ENCODE measurements at places on chromosomes 7 and 10.

GRCh38 chr7:28738412-28738811 lies 219.7 kb downstream of the TRIL start:
- DNase-seq = no peak

- DNase-seq = no peak
Measured at GRCh38 chr10:63503395-63503794, 17.8 kb upstream of the REEP3 start.

GRCh38 chr7:45366475-45366874 lies 207.7 kb upstream of the ADCY1 start:
- no peak for DNase-seq

- no peak for DNase-seq
Measured at GRCh38 chr10:21509341-21510240, 15.9 kb downstream of the SKIDA1 start.

DNA sequence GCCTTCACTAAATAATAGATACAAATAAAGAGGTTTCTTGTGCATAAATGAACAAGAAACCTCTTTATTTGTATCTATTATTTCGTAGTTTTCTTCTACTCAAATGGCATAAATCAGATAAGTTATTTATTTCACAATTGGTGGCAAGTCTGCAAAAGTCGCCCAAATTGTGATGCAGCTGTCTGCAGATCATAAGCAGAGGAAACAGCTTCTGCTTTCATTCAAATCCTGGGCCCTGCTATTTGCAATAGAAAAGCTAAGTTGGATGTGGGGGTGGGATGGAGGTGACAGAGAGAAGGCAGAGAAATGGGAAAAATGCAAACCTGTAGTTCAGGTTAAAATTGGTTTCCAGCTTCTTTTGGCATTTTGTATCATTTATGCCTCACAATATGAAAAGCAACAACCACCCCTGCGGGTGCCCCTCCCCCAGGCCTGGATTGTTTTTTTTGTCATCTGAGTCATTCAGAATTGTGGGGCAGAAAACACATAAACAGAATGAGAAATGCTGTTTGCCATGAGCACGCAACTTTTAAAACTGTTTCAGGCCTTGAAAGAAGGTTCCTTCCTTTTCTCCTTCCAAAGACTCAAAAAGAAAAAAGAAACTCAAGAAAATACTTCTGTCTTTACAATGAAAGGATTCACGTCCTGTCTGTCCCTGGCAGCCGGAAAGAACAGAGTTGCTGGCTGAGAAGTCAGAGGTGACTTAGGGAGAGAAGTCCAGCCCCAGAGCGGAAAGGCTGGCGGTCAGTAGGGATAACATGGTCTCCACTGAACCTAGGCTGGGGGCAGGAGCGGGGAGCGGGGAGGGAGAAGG lies 132.9 kb downstream of the BAMBI start:
- DNase-seq = no peak

All from stimulated activated CD4-positive, alpha-beta T cell treated with anti-CD3 and anti-CD28 coated beads, Interleukin-4, amount 100 ng/mL, for 48 hours (primary cell).